Right ventricle myocardium inferior (tissue), 1 donor: ENCODE measurements at places on chromosomes 2 and 18.

- DNase-seq = no peak
Measured at GRCh38 chr2:206031950-206032567, 53.9 kb downstream of the INO80D start.

DNA sequence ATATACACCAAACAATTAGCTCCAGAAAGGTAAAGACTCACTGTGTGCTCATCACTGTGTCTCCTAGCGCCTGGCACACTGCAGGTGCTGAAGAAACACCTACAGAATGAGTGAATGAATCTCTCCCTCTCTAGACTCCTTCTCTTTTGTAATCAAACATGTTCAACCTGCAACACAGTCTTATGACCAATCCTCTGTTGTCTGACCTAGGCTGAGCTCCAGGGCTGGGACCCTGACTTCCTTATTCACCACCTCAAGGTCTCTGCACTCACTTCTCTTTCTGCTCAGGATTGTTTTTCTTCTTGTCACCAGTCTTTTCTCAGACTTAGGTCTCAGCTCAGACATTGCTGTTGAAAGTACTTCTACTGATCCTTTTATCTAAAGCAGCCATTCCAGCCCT, 9.8 kb downstream of the CKAP2L start:
- peak; percentile 61 for DNase-seq

GRCh38 chr2:23953625-23954024, 13.4 kb downstream of the UBXN2A start:
- DNase-seq = no peak

DNA sequence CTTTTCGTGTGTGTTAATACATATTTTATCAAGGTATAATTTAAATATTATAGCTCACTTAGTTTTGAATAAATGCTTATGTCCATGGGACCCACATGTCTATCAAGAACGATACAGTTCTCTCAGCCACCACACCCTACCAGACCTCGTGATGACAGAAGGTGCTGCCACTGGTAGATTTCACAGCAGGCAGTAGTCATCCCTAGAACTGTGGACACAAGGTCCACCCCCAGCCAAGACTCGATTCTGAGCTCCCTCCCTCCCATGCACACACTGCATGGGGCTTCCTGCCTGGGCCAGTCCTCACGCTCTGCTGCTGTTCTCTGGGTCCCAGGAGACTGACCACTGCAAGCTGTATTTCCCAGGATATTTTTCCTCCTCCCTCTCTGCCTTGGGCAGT, 26.5 kb upstream of the CREB1 start:
- no peak for DNase-seq

GRCh38 chr2:18402-19271, 27.7 kb downstream of the FAM110C start:
- DNase-seq = no peak

- DNase-seq = peak; percentile 74
Measured at GRCh38 chr2:84314901-84315330, 144.2 kb downstream of the SUCLG1 start.

- DNase-seq = no peak
Measured at GRCh38 chr18:57519668-57520424, 66.7 kb downstream of the FECH start.
